ENCODE measurements at places on chromosomes 12 and 14.

- DNase-seq = no peak
Measured at GRCh38 chr12:13365748-13366366, 169.3 kb downstream of the EMP1 start.

DNA sequence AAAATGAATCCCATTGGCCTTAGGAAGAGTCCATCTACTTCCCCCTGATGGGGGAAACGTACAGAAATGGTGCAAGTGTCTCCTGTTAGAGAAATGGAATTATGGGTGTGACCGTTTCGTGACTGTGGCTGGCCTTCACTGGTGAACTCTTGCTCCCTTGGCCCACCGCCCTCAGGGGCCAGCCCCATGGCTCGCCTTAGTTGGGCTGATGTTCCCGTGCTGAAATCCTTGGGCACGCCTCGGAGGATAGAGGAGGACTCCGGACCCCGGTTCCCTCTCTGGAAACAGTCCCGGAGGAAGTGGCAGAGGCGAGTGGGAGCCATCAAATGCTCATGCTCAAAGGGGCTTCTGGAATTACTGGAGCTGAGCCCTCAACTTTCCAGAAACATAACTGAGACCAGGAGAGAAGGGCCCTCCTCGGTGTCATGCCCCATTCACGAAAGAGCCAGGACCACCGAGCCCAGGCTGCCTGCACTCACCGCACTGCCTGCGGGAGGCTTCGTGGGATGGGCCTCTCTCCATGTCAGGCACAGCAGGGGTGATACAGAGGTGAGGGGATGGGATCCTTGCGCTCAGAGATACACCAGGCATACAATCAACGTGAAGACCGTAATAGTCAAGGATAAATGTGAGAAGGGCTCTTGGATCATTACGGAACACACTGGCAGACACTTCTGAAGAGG is 10.1 kb upstream of the CACNA2D4 start:
- DNase-seq = no peak

DNA sequence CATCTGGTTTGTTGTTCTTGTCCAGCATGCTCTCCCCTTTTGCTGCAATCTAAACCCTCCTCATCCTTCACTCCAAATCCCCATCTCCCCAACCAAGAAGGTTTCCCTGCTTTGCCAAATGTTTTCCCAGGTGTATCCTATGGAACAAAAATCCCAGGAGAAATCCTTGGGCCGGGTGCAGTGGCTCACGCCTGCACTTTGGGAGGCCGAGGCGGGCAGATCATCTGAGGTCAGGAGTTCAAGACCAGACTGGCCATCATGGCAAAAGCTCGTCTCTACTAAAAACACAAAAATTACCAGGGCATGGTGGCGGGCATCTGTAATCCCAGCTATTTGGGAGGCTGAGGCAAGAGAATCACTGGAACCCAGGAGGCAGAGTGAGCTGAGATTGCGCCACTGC is 5.0 kb downstream of the KSR2 start:
- DNase-seq = no peak

DNA sequence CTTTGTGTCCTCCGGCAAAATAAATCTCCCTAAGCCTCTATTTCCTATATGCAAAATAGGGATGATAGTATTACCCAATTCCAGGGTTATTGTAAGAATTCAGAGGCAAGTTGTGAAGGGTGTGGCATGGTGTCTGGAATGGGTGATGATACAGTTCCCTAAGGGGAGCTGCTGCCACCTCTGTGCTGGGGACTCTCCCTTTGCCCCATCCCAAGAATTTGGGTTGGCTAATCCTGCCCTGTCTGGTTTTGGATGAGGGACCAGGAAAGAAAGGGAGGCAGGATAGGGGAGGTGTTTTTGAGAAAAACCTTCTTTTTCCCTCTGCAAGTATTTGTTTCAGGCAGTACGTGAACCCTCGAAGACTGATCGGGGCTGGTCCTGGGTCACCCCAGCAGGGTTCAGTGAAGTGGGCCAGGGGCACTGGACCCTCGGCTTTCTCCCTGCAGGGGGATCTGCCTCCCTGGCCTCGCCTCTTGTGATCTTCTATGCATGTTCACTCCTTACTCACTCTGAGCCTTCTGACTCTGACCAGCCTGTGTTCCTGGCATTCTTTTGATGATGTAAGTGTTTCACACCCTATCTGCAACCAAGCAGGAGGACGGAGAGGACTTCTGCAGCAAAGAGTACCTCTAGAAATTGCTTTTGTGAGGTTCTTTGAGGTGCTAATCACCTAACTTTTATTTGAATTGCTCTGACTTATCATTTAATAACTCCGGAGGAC is 60.8 kb downstream of the RASSF3 start:
- no peak for DNase-seq

- DNase-seq = no peak
Measured at GRCh38 chr12:55008944-55009585, 10.7 kb upstream of the NEUROD4 start.

GRCh38 chr14:99380402-99380801 is 100.3 kb downstream of the SETD3 start:
- no peak for DNase-seq

DNA sequence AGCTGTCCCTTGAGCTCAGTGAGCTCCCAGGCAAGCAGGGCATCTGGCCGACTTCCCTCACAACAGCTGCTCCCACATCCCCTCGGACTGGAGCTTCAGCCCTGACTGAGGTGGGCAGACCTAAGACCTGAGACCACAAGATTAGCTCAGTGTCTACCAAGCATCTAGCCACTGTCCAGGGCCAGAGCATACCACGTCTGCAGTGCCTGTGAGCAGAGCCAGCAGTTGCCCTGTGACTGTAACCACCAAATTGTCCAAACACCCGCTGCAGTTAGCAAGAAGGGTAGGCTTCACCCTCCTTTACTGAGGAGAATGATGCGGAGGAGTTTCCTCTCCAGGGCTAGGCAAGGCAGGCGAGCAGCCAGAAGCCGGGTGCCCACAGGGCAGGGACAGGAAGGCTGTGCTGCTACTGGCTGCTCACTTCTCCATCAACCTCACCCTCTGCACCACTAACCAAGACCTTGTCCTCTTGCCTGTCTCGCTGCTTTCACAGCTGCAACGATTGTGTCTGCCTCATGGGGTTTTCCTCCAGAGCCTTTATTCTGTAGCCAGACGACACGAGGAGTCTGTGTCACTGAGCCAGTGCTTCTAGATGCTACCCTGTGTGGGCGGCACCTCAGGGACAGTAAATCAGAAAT is 53.9 kb downstream of the ANAPC7 start:
- DNase-seq = no peak

DNA sequence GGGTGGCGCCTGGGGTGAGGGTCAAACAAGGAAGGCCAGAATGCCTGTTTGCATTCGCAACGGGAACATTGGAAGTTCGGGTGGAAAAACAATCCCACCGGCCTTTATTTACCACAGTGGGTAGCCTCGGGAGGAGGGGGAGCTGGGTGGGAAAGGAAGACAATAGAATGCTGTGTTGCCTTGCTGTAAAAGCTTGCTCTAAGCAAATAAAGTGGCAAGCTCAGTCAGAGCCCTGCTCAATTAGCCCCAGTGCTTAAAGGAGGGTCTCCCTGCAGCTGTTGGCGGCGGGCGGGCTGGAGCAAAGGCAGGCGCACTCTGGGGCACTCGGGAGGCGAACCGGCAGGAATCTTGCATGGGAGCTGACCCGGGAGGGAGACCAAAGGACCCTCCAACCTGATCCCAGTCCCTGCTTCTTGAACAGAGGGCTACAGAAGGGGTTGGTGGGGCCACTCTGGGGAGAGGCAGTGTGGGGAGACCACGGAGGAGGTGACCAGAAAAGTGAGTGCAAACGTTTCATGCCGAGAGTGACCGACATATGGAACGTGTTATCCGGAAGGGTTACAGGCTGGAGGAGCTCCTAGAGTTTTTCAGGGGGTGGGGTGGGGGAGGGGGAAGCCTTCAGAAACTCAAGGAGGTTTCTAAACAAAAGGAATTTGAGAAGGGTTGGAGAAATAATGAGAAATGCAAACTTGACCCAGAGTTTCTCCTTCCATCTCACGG is 48.5 kb downstream of the NTF3 start:
- no peak for DNase-seq

DNA sequence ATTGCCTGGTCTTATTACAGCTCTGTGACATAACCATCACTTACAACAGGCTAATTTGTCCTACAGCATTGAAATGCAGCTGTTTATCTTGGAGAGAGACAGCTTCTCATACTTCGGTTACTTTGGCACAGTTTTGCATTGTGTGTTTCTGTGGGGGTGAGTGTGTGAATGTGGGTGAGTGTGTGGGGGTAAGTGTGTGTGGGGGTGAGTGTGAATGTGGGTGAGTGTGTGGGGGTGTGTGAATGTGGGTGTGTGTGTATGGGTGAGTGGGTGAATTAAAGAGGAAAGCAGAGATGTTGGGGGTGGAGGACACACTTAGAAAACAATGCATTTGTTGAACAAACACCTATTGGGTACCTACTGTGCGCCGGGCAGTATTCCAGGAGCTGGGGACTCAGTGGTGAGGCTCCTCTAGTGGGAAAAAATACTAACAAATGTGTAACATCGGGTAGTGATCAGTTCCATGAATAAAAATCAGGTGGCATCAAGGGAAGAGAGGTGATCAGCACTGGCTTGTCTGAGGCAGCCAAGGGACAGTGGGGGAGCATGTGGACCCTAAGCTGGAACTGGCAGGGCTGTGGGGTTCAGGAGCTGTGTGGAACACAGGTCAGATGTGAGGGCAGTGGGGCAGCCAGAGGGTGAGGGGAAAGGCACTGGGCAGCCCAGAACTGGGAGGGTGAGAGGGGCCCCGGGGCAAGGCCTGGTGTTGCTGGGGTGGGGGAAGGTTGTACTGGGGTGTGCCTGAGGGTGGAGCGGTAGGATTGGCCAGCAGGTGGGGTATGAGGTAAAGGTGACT is 44.1 kb upstream of the AMN start:
- DNase-seq = no peak

DNA sequence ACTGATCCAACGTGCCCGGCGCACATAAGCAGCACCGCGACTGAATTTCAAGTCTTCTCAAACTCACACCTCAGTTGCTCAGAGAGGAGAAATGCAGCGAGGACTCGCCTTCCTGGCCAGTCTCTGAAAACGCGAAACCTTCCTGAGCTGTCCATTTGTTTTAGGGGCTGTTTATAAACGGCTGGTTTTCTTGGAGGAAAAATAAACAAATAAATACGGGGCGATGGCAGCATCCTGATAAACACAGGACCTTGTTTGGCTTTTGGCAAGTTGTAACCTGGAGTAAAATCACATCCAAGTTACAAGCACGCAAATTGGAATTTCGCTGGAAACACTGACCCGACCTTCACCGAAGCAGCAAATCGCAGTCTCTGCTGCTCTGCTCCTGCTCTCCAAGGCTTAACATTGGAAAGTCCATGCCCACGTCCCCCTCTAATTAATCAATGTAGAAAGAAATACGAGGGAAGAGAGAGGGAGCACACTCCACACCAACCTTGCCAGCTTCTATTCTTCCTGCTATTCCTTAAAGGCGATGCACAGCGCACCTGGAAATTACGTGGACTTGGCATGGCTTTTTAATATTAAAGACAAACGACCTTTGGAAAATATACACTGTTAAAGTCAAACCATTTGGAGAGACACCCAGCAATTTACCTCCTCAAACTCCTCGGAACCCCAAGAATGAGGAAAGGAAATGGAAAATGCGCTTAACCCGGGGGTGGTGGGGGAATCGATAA is 248.8 kb downstream of the APAF1 start:
- no peak for DNase-seq

GRCh38 chr14:71725922-71726579 is 206.2 kb upstream of the RGS6 start:
- DNase-seq = peak; percentile 48

GRCh38 chr14:94561656-94562010 is 391 bp downstream of the SERPINA4 start:
- DNase-seq = no peak

- DNase-seq = no peak
Measured at GRCh38 chr14:94722397-94722796, 47.5 kb downstream of the GSC start.

DNA sequence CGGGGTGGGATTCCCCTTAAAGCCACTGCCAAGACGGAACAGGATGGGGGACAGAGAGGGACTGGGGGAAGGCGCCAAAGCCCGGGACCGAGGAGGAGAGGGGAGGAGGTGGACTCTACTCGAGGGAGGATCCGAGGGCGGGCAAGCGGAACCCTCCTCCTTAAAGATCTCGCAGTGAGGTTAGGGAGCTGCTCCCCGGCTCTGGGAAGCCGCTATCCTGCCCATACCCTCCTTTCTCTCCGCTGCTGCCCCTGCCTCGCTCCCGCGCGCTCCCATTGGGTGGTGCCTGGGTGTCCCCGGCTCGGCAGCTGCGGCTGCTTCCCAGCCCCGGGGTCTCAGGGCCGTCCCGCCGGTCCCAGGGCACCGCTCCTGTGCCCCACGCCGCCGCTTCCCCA is 16.4 kb downstream of the KRT18 start:
- no peak for DNase-seq

DNA sequence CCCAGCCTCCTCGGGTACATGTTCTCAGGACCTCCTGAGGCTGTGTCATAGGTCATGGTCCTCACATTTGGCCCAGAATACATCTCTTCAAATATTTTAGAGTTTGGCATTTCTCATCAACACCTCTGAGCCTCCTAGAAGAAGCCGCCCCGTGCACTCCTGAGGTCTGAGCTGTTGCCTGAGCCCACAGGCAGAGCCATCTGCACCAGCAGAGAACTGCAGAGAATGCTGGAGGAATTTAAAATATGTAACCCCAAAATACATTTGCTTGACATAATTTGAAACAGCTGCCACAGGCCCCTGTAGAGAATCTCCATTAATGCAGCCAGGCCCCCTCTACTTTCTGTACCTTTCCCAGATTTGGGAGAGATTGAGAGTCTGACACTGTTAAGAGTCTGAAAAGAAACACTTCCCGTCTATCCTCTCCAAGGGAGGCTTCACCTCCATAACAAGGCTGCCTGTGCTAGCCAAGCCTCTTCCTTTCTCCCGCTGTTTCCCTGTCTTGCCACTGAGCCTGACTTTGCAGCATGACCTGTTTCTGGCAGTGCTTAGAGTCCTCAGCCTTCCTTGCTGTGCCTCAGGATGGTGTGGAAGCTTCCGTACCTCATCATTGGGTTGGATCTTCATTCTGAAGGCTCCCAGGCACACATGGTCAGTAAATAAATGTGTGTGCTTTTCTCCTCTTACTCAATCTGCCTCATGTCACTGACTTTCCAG is 95.4 kb upstream of the SFSWAP start:
- no peak for DNase-seq

DNA sequence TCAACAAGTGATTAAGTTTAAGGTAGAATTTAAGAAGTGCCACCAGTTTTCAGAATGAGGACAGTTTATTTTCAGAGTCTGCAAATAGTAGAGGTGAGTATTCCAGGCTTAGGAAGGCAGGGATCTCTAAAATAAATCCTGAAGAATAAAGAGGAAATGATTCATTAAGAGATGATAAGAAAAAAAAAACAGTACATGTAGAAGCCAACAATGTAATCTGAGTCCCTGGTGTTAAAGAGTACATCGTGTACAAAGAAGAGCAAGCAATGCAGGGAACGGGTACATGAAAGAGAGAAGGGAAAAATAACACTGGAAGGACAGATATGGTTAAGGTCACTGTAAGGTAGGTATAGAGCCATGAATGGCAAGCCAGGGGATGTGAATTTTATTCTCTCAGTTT is 95.2 kb upstream of the FOXG1 start:
- DNase-seq = peak; percentile 15

DNA sequence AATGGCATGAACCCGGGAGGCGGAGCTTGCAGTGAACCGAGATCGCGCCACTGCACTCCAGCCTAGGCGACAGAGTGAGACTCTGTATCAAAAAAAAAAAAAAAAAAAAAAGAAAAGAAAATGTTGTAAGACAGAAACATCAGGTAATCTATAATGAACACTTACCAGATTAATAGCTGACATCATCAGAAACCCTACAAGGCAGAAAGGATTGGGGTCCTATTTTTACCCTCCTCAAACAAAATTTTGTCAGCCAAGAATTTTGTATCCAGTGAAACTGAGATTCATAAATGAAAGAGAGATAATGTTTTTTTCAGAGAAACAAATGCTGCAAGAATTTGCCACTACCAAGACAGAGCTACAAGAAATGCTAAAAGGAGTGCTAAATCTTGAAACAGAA is 14.1 kb downstream of the CLEC1A start:
- no peak for DNase-seq

Data from amniotic stem cell (primary cell).